Gastrocnemius medialis (tissue), 4 donors: ENCODE measurements at places on chromosomes 6 and 20.

DNA sequence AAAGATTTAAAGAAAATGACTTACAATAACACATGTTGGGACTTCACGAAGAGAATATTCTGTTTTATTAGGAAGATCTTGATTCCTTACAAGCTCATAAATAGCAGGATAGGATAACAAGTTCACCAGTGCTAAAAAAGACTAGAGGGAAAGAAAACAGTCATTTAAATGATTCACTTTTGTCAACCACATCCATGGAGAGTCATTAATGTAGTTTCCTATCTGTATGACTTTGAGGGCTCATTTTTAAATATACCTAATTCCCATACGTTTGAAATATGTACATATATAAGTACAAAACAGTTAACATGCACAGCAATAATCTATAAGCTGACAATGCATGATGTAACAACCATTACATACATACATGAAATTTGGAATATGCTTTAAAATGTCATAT is 111.1 kb downstream of the TBC1D32 start:
- no peak for DNase-seq

DNA sequence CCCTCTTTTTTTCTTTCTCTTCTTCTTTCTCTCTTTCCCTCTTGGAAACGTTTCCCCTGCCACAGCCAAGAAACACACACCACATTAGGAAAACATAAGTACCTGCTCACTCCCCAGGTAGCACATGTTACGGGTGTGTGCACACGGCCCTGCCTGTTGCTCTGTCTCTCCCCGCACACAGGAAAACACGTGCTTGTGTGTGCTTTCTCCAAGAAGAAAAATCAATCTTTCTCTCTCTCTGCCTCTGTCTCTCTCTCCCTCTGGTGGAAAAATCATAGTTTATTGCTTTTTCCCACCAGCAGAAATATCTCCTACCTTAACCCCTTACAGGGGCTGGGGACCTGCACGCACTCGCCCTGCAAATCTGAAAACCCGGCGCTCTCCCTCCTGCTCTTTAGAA is 102.3 kb downstream of the EDN3 start:
- DNase-seq, result no peak

DNA sequence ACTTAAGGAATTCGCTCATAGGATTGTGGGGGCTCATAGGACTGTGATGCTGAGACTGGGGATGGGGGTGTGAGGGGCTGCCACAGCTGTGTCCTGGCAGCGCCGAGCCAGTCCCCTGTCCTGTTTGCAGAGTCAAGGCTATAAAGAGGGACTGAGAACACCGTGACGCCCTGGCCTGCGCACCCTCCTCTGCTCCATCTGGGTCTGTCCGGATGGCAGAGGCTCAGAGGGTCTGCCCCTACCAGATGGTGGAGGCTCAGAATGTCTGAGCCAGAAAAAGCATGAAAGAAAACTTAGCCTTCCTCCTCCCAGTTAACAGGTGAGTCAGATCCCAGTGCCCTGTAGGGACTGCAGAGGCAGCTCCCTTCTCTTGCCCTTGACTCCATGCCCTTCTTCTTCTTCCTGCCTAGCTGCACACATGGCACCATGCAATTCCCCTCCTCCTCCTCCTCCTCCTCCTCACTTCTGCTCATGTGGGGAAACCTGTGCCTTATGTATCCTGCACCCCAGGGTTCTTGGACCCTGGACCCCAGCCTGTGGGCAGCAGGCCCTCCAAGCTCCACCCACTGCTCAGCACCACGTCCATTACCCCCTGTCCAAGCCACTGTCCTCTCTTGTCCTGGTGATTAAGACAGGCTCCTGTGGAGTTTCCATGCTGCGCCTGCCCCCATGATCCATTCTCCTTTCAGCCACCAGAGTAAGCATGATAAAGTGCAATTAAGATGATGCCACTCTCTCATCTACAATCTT is 410.0 kb upstream of the SULF2 start:
- no peak for DNase-seq

DNA sequence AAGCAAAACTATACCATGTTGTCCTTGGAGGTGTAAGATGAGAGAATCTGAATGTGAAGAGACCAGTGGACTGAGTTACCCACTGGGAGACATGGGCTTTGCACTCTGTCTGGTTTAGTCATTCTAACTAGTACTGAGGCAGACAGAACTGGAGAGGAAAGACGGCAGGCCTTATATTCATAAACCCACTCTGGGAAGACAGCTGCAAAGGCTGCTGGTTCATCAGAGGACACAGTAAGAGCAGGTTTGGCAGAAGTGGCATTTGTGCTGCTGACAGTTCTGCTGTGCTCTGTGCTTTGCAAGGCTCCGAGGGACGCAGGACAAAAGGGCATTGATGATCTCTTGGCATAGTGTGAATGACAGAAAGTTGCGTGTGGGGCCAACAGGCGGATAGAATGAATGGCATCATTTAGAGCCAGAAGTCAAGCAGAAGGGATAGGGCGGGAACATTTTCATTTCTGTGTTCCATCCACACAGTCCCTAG is 142.3 kb upstream of the TENT5A start:
- no peak for DNase-seq

DNA sequence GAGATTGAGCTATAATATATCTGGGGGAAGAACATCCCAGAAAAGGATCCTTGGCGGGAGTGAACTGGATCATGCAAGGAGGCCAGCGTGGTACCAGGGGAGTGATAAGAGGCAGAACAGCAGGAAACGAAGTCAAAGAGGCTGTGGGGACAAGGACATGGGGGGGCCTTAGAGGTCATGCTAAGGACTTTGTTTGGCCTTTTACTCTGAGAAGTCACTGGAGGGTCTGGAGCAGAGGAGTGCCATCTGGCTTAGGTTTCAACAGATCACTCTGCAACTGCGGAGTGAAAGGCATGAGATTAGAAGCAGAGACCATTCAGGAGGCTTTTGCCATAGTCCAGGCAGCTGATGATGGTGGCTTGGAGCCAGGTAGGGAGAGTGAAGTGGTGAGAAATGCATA is 24.3 kb downstream of the MRAP2 start:
- DNase-seq, result no peak

DNA sequence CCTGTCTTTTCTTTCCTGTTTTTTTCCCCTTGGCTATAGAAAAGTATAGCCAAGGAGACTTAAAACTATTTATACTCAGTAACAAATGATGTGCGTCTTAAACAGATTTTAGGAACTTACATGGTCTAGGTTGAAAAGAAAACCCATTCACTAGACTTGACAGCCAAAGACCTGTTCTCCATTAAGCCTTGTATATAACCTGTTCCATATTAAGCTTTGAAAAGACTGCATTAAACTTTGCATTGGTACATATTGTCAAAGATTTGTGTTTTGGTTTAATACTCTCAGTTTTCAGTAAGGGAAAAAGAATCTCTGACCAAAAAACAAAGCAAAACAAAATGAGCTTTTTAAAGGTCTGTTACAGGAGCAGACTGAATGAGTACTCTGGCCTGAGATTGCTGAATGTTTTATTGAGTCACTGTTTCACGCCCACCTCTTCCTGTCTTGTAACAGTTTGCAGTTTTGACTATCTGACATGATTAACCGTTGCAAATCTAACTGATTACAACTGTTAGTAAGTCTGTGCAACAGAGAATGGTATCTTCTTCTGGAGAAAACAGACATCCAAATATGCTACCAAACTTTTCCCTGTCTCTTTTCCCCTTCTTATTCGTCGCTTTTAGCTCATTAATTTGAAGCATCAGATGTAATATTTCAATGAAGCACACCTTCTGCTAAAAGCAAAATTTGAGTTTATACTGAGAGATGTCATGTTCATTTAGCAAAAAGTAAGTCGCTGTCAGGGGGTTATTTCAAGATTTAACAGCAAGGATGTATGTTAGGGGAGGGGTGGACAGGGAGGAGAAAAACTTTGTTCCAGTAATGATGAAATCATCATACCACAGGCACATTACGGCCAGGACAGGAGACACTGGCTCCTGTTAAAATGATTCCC is 59.1 kb upstream of the SUPT3H start:
- DNase-seq, result no peak

GRCh38 chr6:168582571-168582981 is 141.6 kb downstream of the SMOC2 start:
- no peak for DNase-seq

DNA sequence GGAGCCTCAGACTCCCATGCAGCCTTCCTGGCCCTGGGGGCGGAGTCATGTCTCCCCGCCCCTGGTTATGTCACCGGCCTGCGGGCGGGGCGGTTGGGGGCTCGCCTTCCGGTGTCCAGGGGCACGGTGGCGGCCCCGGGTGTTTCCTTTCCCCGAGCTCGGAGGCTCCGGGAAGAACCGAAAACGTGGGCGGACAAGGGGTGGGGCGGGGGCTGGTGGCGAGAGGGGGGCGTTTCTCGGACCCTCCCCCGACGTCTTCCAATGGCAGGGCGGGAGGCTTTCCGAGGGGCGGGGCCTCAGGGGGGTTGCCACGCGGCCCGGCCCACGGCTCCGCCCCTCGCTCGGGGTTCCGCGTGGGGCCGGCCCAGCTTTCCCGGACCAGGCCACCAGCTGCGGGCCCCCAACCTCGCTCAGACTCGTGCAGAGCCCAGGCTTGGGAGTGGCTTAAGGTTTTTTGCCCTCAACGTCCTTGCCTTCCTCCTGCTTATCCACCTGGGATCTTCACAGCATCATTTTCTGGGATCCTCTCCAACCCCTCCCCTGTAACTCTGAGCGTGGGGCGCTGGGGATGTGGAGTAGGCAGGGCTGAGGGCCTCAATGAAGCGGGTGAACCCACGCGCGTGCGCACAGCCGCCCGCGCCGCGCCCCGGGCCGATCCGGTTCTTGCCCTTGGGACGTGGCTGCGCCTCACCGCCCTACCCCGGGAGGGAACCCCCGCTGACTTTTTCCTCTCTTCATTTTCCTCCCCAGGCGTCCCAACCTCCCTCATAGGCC is 2.1 kb upstream of the NRN1 start:
- no peak for DNase-seq

DNA sequence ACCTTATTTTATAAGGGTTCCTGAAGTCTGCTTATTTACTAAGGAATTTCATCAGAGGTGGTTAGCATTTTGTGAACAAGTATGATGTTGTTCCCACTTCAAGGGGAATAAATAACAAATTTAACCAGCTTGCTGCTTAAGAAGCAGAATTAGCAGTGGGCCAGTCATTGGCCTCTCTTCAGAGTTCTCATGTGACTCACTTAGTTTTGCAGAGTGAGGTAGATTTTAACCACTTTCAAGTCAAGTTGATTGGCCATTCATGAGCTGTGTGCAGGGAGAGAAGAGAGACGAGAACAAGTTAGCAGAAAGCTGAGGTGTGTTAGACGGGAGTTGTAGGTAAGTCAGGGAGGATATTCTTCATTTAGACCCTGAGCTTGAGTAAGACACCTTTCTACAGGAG is 18.1 kb downstream of the TOP1 start:
- no peak for DNase-seq

- DNase-seq, result no peak
These were observed 24.4 kb upstream of the C6orf62 start for GRCh38 chr6:24743265-24743943.

DNA sequence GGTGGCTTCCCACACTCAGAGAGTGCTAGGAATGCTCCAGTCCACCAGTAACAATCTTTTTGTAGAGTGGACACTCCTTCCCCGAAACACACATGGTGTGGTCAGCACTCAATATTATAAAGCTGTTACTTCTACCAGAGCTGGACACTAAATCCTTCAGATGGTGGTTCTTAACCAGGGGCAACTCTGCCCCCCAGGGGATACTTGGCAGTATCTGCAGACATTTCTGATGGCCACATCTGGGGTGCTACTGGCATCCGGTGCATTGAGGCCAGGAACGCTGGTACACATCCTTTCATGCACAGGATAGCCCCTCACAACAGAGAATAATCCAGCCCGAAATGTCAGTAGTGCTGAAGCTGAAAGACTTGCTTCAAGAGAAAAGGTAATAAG is 124.4 kb downstream of the NFATC2 start:
- DNase-seq, result no peak
